ENCODE measurements at places on chromosomes 5 and 9. TPM values are rescaled to one million over a fixed set of nuclear protein-coding genes. Genes with fewer than 3 reads are reported as not detected.

DNA sequence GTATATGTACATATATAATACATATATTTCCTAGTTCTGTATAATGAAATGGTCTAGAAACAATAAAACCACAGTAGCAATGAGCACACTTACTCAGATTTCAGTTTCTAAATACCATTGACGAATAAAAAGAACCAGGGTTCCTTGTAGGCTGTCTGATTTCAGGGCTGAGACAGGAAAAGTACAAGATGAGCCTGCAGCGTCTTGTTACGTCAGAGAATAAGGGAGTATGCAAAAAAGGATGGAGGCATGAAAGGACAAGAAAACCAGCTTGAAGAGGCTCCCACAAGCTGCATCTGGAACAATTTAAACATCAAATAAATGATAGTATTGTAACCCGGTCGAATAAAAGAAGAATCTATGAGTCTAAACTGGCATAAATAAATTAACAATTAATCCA lies 17.8 kb upstream of the TIFAB start:
- DNase-seq = no peak

DNA sequence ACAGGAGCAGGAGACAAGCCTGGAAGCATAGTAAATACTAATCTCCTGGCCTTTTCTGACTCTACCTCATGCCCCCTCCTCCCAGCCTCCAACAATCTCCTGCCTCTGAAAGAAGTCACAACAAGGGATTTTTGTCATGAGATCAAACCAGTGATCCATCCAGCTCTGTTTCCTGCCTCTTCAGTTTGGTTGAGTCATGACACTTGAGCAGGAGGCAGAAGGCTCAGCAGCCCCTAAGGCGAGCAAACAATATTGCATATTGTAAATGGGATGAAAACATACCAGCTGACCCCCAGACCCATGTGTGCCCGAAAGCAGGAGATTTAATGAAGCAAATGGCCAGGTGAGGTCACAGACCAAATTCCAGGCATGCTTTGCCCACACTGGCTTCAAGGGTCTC lies 272.8 kb downstream of the GAS1 start:
- DNase-seq = no peak

DNA sequence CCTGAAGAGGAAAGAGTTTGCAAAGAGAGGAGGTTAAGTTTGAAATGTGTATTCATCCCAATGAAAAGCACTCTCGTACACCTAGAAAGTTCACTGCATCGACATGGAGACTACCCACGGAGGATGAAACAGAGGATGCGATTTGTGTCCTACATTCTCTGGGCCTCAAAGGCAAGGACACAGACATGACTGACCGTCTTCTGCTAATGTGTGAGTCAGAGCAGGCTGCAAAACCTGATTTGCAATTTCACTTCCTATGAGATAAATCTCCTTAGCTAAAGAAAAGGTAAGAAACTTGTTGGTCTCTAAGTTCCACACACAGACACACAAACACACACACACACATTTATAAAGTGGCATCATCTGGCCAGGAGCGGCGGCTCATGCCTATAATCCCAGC lies 98.6 kb downstream of the GNAQ start:
- no peak for DNase-seq

The KLF9 gene
- total RNA-seq = 40.9 TPM

- no peak for DNase-seq
Observed at GRCh38 chr9:14806941-14807520, 84.5 kb upstream of the CER1 start.

GRCh38 chr5:93192683-93193082 lies 388.3 kb downstream of the NR2F1-AS1 start:
- no peak for DNase-seq

- no peak for DNase-seq
Observed at GRCh38 chr5:124439609-124440008, 306.8 kb downstream of the ZNF608 start.

The FSTL4 gene
- 0.58 TPM for total RNA-seq

DNA sequence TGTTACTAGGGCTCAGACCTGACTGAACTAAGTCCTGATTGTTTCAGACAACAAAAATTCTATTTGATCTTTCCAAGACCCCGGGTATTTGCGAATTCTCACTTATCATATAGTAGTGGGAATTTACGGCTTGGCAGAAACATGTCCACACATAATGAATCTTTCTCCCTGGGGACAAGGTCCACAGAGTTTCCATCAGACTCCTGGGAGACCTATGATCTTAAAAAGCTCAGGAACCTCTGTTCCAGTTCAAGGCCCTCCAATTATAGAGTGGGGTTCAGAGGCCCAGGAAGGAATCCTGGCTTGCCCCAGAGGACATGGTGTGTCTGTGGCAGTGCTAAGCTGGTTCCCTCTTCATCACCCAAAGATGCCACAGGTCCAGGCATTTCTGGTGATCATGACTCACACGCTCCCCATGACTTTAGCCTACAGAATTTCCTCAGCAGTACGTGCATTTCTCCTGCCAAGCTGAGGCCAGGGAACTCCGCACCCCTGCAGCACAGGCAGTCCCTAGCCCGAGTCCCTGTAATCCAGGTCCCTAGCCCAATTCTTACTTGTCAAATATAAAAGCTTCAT lies 12.6 kb downstream of the RAPGEF1 start:
- DNase-seq = no peak

GRCh38 chr9:90107726-90108655 lies 503.2 kb downstream of the GADD45G start:
- no peak for DNase-seq

The SH3RF2 gene
- 106 TPM for total RNA-seq

The SLC25A2 gene
- not detected for total RNA-seq

GRCh38 chr5:75640826-75641225 lies 29.6 kb downstream of the ANKDD1B start:
- DNase-seq = no peak

DNA sequence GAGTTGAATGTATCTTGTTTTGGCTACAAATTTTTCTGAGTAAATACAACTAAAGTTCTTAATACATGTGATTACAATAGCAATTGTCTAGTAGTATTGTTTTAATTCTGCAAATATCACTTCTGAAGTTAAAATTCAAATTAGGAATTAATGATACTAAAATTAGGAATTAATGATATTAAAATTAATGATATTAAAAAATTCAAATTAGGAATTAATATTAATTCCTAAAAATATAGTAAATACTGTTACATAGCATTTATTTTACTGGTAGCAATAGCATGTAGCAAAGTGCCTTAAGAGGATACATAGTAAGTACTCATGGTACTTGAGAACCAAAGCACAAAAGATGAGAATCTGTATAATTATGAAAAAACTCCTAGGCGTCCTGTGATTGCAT lies 136.2 kb downstream of the DMXL1 start:
- DNase-seq = no peak

GRCh38 chr5:147927901-147928300 lies 21.6 kb upstream of the C5orf46 start:
- no peak for DNase-seq

GRCh38 chr9:73118286-73118685 lies 33.4 kb upstream of the ANXA1 start:
- no peak for DNase-seq

GRCh38 chr5:120098902-120099535 lies 365.1 kb upstream of the PRR16 start:
- DNase-seq = no peak

The BDP1 gene
- total RNA-seq = 16.3 TPM

The SHOC1 gene
- total RNA-seq = not detected

GRCh38 chr5:95884017-95884325 lies 61.4 kb upstream of the GLRX start:
- no peak for DNase-seq

- DNase-seq = no peak
Observed at GRCh38 chr5:21646469-21646868, 1206.7 kb downstream of the CDH12 start.

The KIAA0825 gene
- total RNA-seq = 3.3 TPM

The SPINK1 gene
- total RNA-seq = 234 TPM

GRCh38 chr9:127955294-127956015 lies 17.8 kb upstream of the DPM2 start:
- peak; percentile 95 for DNase-seq

The ENTPD8 gene
- total RNA-seq = 27.9 TPM

The CCL28 gene
- total RNA-seq = 32.3 TPM

DNA sequence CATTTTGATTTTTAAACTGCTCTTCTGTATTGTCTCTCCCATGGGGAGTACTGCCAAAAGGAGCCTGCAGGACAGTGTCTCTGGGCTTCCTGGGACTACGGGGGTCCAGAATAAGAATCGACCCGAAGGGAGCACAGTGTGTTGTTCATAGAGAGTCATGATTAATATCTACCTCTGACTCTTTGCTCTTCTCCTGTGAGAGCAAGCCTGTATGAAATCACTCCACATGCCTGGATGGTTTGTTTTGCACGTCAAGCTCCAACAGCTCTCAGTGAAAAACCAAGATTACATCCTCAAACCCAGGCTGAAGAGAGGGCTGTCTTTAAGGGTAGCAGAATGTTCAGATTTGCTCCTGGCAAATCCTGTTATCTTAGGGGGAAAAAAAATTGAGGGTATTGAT lies 1860.0 kb upstream of the WWC1 start:
- DNase-seq = no peak

DNA sequence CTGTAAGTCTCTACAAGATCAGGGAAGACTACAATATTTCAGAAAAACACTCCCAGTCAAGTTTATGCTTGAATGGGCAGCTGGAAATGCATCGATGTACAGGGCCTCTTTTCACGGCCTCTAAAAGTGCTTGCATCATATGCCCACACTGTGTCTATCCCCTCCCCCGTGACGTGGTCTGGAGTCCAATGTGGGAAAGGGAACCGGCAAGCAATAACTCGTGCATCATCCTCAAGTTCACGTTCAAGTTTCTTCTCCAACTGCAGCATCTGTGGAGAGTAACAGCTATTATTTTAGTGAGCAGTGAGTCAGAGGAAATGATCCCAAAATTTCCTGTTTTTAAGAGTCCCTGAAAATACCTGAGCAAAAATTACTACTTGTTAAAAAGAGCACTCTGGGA lies 22.3 kb downstream of the ATPSCKMT start:
- no peak for DNase-seq

DNA sequence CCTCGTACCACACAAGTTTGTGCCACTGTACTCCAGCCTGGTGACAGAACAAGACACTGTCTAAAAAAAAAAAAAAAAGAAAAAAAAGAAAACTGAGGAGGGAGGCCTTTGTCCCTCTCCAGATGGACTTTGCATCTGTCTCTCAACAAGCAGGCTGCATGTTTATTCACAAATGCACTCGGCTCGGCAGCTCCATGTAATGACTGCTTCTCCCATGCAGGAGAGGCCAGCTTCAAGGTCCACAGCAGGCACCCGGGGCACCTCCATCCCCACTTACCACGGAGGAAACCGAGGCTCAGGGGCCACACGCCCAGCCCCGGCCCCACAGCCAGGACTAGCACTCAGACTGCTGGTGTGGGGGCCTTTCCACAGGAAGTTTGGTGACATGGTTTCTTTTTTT lies 13.1 kb upstream of the NCS1 start:
- no peak for DNase-seq

The PCDHA9 gene
- total RNA-seq = 0.29 TPM

GRCh38 chr5:33409435-33410170 lies 31.2 kb upstream of the TARS1 start:
- peak; percentile 83 for DNase-seq

DNA sequence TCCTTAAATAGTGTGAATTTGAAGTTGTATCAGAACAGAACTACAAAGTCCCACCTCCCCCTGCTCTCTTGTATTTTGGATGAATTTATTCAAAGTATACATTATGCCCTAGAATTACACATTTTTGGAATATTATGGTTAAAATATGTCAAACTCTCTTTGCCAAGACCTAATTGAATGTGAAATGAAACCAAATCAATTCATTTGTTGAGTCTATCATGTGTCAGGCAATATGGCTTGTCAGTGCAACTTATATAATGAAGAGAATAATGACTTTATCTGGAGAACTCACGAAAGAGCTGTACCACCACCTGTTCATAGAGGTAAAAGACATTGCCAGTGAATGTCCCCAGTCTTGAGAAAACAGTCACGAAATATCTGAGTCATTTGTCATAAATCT lies 106.8 kb downstream of the TUSC1 start:
- no peak for DNase-seq

DNA sequence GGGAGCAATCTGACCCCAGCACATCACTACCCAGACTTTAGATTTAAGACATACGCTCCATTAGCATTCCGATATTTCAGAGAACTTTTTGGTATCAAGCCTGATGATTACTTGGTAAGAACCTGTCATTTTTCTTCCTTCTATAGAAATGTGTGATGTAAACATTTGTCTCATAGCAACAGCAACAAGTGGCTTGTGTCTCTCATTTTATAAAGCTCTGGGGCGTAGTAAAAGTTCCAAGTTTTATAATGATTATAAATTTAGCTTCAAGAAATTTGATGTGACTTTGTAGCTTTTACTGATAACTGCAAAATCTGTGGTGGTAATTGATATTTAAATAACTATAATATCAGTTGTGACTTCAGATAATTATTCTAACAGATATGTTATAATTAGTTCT lies 137.2 kb downstream of the PRKACG start:
- no peak for DNase-seq

The HARS1 gene
- total RNA-seq = 45.5 TPM

- peak; percentile 12 for DNase-seq
Observed at GRCh38 chr5:115543365-115544042, 1.1 kb downstream of the FEM1C start.

DNA sequence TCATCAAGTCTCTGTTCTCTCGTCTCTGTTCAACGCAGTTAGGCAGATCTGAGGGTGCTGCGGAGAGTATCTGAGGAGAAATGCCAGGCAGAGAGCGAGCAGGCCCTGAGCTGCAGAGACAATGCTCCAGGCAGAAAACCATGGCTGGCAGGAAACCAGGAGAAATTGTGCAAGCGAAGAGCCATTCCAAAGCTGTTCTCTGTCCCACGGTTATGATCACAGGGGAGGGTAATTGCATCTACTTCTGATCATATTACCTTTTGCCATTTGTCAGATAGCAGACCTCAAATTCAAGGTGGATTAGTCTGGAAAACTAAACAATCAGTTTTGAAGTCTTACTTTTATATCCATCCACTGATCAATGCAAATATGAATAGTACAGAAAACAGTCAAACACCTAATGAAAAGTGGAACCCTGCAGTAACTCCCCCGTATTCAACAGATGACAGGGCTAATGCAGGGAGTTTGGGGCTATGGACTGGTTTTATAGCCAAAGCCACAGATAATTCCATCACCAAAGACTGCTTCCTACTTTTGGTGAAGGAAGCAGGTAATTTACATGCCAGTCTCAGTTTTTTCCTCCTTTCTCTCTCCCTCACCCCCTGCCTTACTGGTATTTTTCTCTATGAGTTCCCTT lies 228.0 kb downstream of the DCP2 start:
- DNase-seq = peak; percentile 43

GRCh38 chr9:36341936-36342577 lies 58.0 kb downstream of the RNF38 start:
- DNase-seq = no peak

- no peak for DNase-seq
Observed at GRCh38 chr9:137138058-137138721, 764 bp upstream of the GRIN1 start.

GRCh38 chr5:71475788-71476384 lies 20.4 kb downstream of the BDP1 start:
- no peak for DNase-seq

The DMRT3 gene
- total RNA-seq = not detected

The CTNND2 gene
- total RNA-seq = 131 TPM

DNA sequence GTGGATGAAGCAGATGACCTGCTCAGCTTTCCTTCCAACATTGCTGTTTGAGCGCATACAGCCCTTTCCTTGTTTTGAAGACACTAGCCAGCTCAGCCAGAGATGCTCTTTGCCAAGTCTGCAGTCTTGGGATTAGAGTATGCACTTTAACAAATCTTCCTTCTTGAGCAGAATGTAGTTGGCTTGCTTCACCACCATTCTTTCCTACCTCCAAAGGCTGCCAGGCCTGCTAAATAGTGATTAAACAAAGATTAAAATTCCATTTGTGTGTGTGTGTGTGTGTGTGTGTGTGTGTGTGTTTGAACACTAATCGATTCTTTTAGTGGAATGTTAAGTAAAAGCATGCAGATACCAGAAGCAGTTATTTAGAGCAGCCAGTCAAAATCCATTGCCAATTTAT lies 97.6 kb downstream of the GALNT10 start:
- DNase-seq = peak; percentile 74
